ENCODE measurements at places on chromosomes 6 and 20.

DNA sequence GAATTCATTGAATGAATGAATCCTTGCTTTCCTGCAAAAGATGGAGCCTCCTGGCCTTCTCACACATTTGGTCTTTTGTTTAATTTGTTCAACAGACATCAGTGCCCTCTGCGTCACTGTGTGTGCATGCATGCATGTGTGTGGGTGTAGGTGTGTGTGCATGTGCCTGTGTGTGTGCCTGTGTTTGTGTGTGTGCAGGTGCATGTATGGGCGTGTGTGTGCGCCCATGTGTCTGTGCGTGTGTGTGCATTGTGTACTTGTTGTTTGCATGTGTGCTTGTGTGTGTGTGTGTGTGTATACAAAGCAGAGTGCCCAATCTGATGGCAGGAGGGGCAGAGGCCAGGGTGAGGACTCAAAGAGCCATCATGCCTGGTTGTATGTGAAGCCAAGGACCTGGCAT lies 36.0 kb downstream of the C20orf203 start:
- no peak for DNase-seq

- no peak for DNase-seq
Observed at GRCh38 chr6:38195113-38195635, 375.6 kb downstream of the ZFAND3 start.

DNA sequence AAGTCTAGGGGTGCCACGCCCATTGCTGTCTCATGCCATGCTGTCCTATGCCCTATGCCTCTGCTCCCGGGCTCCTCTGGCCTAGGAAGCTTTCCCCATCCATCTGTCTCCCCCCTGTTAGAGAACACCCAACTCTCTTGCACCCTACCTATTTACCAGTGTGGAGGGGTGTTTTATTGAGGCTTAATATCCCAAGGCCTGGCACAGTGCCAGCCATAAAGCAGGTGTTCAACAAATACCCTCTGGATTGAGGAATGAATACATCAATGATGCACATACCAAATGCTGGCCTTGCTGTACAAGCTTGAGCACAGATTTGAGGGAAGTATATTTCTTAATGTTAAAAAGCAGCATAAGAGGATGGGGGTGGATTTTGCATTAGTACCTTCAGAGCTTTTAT lies 38.3 kb downstream of the METTL24 start:
- no peak for DNase-seq

DNA sequence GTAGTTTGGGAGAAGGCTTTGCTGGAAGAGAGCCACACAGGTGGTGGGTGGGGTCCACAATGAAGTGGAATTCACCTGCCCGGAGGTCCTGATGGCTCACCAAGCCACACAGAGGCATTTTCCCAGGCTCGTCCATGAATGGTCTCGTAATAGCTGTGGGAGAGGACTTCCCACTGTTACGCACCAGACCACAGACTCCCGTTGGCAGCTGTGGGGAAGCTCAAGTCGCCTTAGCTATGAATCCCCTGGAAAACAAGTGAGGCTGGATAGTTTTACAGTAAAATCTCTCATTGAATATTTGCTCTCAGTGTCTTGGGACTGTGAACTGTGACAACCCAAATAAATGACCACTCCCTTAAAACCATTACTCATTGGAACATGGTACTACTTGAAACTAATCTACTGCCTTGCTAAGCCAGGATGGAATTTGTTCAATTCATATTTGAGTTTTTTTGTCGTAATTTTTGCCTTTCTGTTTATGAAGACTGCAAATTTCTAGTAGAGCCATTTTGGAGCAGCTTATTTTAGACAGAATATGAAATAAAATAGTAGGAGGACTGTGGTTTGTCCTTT lies 79.4 kb downstream of the JAG1 start:
- DNase-seq = no peak

DNA sequence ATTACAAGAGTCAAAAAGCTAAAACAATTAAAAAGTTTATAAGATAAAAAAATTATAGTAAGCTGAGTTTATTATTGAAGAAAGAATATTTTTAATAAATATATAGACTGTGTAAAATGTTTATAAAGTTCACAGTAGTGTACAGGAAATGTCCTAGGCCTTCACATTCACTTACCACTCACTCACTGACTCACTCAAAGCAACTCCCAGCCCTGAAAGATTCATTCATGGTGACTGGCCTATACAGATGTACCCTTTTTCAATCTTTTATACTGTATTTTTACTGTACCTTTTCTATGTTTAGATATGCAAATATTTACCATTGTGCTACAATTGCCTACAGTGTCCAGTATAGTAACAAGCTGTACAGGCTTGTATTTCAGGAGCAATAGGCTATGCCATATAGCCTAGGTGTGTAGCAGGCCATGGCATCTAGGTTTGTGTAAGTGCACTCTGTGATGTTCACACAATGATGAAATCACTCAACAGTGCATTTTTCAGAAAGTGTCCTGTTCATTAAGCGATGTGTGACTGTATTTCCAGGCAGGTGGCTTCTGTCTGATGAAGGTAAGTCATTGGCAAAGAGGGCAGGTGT lies 130.2 kb downstream of the BTBD3 start:
- no peak for DNase-seq

GRCh38 chr6:1516742-1517520 lies 92.8 kb upstream of the FOXC1 start:
- DNase-seq = no peak

DNA sequence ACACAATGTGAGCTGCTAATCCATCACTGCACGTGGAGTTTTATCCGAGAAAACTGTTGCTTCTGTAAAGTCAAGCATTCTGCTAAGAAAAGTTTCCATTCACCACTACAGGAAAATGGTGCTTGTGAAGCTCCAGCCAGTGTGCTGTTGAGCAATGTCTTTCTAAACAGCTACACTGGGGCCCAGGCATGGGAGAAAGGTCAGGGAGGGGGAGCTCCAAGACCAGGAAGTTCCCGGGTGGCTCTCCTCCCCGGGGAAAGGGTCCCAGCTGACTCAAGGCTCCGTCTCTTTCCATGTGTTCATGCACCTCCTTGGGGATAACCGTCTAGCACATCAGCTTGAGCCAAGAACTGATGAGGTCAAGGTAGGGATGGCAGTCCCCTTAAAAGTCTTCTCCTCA lies 20.5 kb downstream of the RPP40 start:
- DNase-seq = no peak

GRCh38 chr6:127515794-127516661 lies 3.1 kb downstream of the MTCL3 start:
- DNase-seq = peak; percentile 68

- no peak for DNase-seq
Observed at GRCh38 chr6:39840781-39841180, 48.6 kb downstream of the DAAM2 start.

GRCh38 chr6:111068866-111069234 lies 18.5 kb upstream of the SLC16A10 start:
- no peak for DNase-seq

GRCh38 chr20:57882451-57883161 lies 172.8 kb upstream of the PMEPA1 start:
- no peak for DNase-seq

Data from CD4-positive, alpha-beta T cell treated with Interleukin-15 for 4 hours (primary cell).